ENCODE measurements at places on chromosomes 1 and 21. TPM values are rescaled to one million over a fixed set of nuclear protein-coding genes. Genes with fewer than 3 reads are reported as not detected.
A peak's percentile ranks its signal among the peaks of the same experiment; 100 is the strongest.

Gene CCDC30
- polyA plus RNA-seq, result 9.7 TPM

GRCh38 chr1:117244306-117244705 is 33.6 kb upstream of the VTCN1 start:
- DNase-seq, result no peak

Gene COA7
- 11.5 TPM for polyA plus RNA-seq

DNA sequence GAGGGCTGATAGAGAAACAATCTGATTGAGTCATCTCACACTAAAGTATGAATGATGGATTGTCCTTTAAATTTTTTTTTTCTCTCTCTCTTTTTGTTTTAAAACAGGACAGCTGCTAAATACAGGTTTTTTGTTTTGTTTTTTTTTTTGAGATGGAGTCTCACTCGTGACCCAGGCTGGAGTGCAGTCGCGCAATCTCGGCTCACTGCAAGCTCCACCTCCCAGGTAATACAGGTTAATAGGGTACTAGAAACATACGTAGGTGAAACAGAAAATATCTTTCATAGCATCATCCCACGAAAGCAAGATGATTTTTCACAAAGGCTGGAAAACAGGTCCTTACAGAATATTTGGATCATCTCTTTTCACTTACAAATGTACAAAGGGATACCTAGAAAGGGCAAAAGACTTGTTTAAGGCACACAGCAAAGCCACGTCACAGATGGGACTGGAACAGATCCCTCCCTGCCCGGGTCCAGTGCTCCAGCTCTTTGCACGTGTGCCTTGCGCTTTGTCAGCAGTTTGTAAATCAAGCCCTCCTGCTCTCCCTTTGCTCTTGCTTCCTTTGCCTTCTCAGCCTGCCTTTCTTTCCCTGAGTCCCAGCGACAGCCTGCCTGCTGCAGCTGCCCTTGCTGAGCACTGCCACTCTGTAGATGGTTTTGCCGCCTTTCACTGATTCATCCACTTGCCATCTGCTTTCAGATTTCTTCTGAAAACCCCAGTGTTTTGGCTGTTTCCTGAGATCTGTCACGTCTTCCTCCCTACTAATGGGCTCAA is 171.3 kb upstream of the BEND5 start:
- no peak for DNase-seq

GRCh38 chr1:230231774-230232145 is 164.7 kb downstream of the GALNT2 start:
- DNase-seq, result peak; percentile 87

Gene TRIM67
- 0.82 TPM for polyA plus RNA-seq

- peak; percentile 63 for DNase-seq
Measured at GRCh38 chr1:14955976-14956375, 197.6 kb upstream of the TMEM51 start.

GRCh38 chr1:197247465-197247864 is 20.6 kb upstream of the CRB1 start:
- DNase-seq, result no peak

Gene RHD
- polyA plus RNA-seq, result 0.86 TPM

Gene GBP5
- 1.2 TPM for polyA plus RNA-seq

GRCh38 chr1:152515434-152515783 is 1.1 kb downstream of the CRCT1 start:
- peak; percentile 80 for DNase-seq

DNA sequence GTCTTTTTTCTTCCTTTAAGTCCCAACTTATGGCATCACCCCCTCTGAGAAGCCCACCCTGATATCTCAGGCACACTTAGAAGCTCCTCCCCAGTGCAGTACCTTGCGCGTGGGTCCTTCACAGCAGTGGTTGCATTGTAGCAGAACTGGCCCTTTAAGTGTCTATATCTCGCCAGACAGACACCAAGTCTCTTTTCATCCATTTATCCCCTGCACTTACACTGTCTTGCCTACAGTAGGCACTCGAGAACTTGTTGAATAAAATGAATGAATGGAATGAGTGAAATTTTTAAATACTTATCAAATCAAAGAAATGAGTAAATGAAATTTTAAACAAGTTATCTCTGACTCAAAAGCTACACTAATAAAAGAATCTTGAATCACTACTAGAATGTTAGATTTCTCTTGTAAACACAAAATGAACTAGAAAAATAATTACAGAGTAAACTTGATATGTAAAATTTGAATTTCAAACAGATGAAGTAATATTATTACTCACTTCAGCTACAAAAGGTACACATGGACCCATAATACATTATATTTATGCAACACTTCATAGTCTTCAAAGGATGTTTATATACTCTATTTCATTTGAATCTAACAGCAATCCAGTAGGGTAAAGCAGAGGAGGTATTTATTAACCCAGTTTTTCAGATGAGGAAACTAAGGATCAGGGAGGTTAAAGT is 54.7 kb upstream of the MAN1A2 start:
- DNase-seq, result no peak

Gene RGS8
- not detected for polyA plus RNA-seq

Gene CDA
- 0.50 TPM for polyA plus RNA-seq

- no peak for DNase-seq
Measured at GRCh38 chr1:178818416-178818815, 52.5 kb downstream of the ANGPTL1 start.

Gene SYT6
- polyA plus RNA-seq, result 21.9 TPM

GRCh38 chr1:228009828-228010775 is 3.3 kb downstream of the WNT3A start:
- DNase-seq, result no peak
